ENCODE measurements at places on chromosomes 7 and 10.

DNA sequence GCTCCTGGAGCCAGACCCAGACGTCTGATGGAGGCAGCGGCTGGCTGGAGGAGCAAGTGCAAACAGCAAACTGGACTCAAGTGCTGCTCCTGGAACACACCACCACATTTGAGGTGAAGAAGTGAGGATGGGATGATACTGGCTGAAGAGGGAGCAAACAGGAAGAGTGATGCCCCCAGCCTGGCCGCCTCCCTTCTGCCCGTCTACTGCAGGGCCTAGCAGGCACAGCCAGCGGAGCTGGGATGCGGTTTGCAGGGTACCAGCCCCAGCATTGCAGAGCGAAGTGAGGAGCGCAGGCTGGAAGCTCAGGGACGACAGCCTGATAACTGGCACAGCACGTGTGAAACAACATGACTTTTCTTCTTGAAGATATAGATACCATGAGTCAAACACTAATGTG is 111.8 kb upstream of the ZNF32 start:
- no peak for DNase-seq

GRCh38 chr7:157411580-157411979 is 74.8 kb downstream of the DNAJB6 start:
- DNase-seq, result peak; percentile 50

DNA sequence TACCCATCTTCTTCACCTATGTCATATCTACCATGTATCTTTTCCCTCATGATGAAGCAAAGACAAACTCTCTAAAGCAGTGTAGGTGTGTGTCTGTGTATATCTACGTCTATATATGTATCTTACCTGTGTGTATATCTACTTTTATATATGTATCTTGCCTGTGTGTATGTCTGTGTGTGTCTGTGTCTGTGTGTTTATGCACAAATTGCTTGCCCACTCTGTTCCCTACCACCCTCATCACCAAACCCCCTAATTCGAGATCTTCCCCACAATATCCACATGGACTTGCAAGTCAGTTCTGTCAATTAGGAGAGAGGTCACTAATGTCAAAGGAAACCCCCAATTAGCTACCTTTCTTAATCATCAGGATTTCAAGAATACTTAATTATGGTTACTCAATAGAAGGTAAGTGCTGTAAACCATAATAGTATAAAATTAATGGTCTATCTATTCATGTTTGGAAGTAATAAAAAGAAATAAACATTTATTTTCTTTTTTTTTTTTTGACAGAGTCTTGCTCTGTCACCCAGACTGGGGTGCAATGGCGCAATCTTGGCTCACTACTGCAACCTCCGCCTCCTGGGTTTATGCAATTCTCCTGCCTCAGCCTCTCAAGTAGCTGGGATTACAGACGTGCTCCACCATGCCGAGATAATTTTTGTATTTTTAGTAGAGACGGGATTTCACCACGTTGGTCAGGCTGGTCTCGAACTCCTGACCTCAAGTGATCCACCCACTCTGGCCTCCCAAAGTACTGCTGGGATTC is 43.6 kb downstream of the ANKRD61 start:
- DNase-seq, result no peak

DNA sequence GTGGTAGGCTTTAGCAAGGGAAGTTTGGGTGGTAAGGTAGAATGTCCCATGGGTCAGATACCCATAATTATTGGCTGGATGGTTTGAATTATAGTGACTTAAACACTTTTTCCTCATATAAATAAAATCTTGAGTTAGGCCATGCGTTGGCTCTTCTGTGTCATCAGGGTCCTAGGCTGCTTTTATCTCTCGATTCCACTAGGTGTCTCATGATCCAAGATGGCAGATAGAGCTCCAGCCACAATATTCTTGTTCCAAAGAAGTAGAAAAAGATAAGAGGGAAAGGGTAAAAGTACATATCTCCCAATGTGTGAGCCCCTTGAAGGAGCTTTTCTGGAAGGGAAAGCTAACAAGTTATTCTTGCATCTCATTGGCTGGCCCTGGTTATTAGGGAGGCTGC is 144.7 kb downstream of the GRK5 start:
- DNase-seq, result no peak

DNA sequence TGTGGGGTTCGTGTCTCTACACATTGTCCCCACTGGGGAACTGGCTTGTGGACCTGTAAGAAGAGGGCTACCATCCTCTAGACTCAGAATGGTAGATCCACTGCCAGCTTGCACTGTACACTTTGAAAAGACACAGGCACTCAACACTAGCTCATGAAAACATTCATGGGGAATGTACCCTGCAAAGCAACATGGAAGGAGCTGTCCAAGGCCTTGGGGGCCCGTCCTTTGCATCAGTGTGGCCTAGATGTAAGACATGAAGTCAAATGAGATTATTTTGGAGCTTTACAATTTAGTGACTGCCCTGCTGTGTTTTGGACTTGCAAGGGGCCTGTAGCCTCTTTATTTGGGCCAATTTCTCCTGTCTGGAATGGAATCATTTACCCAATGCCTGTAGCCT is 399.0 kb upstream of the PCDH15 start:
- no peak for DNase-seq

GRCh38 chr7:65279795-65280194 is 93.9 kb upstream of the ZNF92 start:
- DNase-seq, result no peak

DNA sequence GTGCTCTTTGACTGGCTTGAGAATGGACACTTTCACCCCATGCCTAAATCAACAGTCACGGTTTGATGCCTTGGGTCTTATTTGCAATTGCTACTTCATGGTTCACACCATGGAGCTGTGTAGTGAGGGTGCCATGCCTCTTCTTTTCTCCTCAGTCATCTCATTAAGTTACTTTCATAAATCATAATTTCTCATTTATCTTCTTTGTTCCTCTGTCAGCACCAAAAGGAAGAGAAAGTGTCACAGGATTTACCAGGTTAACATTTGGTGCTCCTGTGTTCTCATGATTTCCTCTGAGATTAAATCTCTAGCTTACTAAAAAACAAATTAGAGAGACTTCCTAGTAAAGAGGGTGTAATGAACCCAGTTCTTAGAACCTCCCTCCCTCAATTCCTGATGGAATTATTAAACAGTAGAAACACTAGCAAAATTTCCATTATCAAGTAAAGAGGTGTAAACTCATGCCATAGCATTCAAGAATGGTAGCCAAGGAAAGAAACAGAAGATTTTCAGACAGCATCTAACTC is 75.7 kb downstream of the RAMP3 start:
- DNase-seq, result no peak

DNA sequence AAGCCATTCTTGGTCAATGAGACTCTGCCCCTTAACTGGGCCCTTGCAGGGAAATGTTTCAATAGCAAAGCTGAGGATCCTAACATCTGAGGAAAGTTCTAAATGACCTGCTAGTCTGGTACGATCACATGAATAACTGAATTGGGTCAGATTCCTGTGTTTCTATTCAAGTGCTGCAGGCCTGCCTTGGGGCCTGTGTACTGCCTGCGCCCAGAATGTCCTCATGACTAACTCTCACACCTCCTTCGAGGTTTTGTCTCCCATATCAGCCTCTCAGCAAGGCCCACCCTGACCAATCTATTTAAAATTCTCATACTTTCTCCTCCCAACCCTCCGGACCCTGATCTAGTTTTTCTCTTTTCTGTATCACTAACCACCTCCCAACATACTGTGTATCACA is 4.4 kb downstream of the JAZF1 start:
- DNase-seq, result no peak

- DNase-seq, result no peak
Measured at GRCh38 chr7:50473531-50473930, 23.4 kb upstream of the FIGNL1 start.

DNA sequence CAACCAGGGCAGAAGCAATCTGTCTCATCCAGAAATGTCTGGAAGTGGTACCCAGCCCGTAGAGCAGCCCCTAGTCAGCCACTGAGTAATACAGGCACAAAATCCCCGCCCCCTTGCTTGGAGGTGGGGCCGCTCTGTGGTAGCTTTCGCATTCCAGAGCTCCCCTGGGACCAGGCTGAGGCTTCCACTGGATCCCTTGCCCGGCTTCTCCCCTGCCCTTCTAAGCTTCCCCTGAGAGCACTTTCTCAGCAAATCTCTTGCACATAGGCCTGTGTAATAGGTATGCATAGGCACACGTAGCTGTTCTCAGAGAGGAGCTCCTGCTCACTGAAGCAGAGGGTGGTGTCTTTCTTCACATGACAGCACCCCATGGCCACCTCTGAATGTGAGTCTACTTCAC is 144.2 kb downstream of the BMS1 start:
- no peak for DNase-seq

DNA sequence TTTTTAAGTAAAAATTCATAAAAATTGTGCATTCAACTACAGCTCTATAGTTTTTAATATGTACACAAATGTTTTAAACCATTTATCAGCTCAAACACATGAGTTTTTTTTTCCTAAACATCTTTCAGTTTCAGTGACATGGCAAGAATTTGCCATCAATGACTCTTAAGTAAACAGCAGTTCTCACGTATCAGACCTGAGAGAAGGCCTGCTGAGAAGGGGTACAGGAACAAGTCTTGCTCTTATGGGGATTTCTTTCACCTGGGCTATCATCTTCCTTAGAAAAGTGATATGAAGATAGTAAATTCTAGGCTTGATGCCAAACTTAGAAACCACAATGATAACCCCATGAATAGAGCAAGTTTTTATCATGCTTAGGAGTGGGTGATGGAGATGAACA is 467.8 kb downstream of the ARL4A start:
- no peak for DNase-seq

- peak; percentile 23 for DNase-seq
Measured at GRCh38 chr7:87218796-87219544, 562 bp downstream of the TMEM243 start.

DNA sequence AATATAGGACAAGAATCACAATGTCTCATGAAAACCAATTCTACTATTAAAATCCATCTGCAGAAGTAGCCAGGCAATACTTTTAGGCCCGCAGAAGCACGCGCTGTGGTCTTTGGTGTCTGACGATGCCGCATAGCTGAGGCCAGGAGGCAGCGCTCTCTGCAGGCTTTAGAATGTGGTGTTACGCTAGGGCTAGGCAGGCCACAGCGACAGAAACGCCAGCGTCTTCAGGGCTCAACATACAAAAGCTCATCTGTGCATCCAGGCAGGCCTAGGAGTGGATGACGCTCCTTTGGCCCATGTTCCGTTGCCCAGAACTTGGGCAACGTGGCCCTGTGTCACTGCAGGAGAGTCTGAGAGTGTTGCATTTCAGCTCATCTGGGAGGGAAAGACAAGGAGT is 601.1 kb upstream of the FOXK1 start:
- DNase-seq, result no peak

- DNase-seq, result no peak
Measured at GRCh38 chr7:155660758-155661093, 16.3 kb downstream of the RBM33 start.

DNA sequence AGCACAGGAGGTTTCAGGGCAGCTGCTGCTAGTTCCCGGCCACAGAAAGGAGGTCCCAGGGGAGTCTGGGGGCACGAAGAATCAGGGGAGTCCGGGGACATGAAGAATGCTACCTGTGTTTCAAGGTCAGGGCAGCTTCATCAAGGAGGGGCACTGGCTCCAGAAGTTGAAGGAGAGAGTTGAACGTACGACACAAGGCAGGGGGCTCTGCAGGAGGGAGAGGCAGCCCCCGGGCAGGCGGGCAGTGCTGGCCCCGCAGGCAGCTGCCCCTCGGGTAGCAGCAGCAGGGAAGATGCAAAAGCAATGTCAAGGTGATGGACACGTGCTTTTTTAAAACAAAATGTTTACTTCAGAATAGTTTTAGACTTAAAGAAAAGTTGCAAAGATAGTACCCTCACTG is 134.7 kb upstream of the RNF32 start:
- no peak for DNase-seq

DNA sequence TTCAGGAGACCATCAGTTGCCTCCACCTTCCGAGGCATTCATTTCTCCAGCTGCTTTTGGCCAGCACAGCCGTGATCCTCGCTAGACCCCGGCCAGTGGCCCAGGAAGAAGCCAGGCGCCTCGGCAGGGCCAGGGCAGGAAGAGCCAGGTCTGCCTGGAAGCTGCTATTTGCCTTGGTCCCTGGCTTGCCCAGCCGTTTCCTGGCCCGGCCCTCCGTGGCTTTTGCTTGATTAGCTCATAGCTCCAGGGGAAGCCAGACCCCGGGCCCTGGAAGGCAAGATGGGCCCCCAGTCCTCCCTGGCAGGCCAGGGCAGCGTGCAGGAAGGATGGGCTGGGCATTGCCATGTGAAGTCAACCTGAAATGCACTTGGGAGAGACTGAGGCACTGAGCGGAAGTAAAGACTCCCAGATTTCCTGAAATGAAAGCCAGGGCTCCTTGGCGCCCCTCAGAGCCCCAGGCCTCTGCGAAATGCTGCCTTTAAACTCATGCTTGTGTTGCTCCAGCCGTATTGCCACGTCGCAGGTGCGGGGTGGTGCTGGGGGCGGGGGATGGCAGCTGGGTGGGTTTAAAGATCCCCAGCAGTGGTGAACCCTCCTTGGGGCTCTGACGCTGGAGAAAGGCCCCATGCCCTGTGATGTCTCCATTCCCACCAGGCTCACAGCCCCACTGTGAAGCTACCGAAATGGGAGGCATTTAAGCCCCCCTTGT is 160.6 kb downstream of the GRK5 start:
- DNase-seq, result no peak

DNA sequence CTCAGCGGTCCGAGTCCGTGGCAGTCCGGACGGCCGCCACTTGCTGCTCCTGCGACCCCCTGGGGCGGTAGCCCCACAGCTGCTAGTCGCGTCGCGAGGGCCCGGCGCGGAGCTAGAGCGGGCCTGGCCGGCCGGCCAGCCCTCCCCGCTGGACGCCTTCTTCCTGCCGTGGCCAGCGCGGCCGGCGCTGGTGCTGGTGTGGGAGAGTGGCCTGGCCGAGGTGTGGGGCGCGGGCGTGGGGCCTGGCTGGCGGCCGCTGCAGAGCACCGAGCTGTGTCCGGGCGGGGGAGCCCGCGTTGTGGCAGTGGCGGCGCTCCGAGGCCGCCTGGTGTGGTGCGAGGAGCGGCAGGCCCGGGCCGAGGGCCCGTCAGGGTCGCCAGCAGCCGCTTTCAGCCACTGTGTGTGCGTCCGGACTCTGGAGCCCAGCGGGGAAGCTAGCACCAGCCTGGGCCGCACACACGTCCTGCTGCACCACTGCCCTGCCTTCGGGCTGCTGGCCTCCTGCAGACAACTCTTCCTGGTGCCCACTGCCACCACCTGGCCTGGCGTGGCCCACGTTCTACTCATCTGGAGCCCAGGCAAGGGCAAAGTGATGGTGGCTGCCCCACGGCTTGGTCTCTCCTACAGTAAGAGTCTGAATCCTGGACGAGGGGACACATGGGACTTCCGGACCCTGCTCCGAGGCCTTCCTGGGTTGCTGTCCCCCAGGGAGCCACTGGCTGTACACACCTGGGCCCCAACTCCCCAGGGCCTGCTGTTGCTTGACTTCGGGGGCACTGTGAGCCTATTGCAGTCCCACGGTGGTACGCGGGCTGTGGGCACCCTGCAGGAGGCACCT is 631 bp downstream of the HPS6 start:
- no peak for DNase-seq

GRCh38 chr10:92502296-92502808 is 71.5 kb downstream of the IDE start:
- DNase-seq, result no peak
